DMS53 (cell line): ENCODE measurements at places on chromosomes 1 and 21.

DNA sequence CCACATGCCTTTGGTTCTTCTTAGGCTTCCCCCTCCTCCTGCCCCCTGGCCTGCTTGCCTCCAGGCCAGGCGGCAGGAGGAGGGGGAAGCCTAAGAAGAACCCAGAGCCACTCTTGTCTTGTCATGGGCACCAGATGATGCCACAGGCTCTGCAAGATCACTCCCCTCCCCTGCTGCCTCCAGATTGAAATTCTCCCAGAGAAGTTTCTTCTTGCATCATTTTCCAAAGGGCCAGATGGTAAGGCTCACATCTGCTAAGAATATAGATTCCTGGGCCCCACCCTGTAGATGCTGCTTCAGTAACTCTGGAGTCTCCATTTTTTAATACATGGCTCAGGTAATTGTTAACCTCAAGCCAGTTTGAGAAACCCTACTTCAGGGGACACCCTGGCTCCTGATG is 60.8 kb downstream of the FAM163A start:
- no peak for DNase-seq

- DNase-seq, result no peak
Observed at GRCh38 chr1:31926853-31927660, 11.1 kb downstream of the PTP4A2 start.

DNA sequence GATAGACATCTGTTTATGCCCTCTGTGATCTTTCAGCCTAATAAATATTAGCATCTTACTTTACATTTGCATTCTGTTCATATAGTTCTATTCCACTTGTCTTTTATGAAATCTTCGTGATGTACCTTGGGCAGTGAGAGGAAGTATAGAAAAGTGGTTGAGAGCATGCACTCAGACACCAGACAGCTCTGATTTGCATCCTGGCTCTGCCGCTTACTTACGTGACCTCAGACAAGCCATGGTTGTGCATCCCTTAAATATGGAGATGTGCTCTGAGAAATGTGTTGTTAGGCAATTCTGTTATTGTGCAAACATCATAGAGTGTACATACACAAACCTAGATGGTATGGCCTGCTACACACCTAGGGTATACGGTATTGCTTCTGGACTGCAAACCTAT is 22.9 kb downstream of the OVGP1 start:
- no peak for DNase-seq

- DNase-seq, result no peak
Observed at GRCh38 chr1:53547231-53547790, 88.1 kb downstream of the DMRTB1 start.

DNA sequence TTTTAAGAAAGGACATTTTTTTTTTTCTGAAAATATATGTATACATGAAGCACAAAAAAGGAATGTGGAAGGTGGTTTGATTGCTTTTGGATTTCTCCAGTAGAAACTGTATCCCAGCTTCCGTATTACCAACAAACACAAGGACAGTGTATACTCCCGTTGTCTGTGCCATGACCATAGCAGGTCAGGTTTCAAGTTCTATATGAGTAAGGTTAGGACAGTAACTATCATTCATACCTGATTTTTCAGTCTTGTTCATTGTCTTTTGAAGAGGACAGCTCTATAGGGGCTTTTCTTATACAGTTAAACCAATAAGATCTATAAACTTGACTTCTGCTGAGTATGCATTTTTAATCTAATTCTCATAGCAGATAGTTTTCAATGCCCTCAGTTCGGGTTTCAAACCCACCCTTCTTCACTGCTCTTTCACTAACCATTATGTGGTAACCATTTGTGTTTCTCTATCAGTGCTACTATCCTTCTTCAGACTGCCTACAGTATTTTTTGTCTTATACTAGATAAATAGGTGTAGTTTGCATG is 19.6 kb downstream of the UBAP2L start:
- DNase-seq, result no peak

GRCh38 chr1:59570524-59570923 is 244.2 kb upstream of the HOOK1 start:
- no peak for DNase-seq

DNA sequence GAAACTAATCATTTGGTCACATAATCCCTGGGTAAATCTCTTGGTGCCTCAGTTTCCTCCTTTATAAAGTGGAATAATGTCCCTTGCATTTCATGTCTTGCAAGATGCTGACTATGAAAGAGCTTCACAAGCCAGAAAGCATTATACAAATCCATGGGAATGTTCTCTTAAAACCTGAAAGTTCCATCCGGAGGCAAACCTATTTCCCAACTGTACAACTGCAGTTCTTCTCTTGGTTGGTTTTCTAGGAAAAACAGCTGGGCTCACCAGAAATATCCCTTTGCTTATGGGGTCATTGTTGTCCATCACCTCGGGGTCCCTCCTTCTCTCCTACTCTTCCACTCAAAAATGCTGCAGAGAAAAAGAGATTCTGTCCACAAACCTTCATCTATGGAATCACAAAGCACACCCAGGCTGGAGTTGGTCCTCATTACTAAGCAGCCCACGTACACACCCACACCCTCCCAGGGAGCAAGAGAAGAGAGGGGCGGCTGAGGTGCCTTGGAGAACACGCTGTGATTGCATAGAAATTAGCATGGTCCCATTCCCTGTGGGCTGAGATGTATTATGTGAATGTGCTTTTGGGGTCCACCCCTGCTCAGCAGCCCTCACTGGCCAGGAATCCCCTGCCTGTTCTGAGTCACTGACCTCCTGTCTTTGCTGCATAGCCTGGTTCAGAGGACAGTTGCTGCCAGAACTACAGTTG is 5.0 kb upstream of the PLXNA2 start:
- no peak for DNase-seq

GRCh38 chr21:45910548-45911221 is 70.9 kb upstream of the COL6A1 start:
- DNase-seq, result no peak

GRCh38 chr1:22920734-22921451 is 51.8 kb downstream of the LACTBL1 start:
- DNase-seq, result no peak

- no peak for DNase-seq
Observed at GRCh38 chr1:55249646-55250398, 34.7 kb upstream of the USP24 start.

- DNase-seq, result no peak
Observed at GRCh38 chr1:33089457-33089856, 8.5 kb downstream of the AZIN2 start.

- no peak for DNase-seq
Observed at GRCh38 chr1:44941424-44942324, 44.7 kb downstream of the EIF2B3 start.

DNA sequence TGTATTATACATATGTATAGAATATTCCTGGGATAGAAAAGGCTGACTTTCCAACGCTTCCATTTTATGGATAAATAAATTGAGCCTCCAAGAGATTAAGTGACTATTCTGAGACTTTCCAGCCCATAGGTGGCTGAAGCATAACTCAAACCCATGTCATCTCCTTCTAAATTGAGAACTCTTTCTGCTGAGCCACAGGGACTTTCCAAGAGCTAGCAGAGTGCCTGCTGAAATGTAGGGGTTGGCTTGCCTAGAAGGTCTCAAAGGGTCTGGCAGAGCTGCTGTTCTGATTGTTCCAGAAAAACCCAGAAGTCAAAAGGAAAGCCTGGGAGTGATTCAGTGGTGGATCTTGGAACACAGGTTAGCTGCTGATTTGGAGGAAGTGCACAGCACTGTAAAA is 146.4 kb upstream of the BEND5 start:
- no peak for DNase-seq

DNA sequence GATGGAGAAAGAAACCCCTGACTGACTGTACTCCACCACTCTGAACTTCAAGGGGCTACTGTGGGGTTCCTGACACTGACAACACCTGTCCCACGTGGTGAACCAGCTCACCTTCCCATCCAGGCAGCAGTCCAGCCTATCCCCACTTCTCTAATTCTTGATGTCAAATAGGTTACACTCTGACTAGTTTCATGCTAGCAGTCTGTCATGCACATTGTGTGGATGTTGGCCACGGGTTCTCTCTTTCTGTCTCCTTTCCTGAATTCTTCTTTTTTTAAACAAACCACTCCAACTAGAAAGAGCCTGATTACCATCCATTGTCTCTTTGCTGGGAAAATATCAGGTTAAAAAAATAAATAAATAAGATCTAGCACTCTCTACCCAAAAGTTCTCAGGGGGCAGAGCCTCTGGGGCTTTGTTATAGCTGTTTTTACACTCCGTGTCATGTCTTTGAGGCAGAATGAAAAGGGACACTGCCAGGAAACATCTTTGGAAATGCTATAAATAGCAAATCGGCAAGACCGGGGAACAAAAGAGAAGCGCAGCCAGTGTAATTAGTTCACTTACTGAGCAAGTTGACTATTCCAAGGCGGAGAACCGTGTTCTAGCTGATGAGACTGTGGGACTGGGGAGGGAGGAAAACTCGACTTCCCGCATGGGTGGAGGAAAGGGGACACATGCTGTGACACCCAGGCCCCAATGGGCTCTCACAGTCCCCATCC is 356.1 kb downstream of the OMA1 start:
- DNase-seq, result no peak

DNA sequence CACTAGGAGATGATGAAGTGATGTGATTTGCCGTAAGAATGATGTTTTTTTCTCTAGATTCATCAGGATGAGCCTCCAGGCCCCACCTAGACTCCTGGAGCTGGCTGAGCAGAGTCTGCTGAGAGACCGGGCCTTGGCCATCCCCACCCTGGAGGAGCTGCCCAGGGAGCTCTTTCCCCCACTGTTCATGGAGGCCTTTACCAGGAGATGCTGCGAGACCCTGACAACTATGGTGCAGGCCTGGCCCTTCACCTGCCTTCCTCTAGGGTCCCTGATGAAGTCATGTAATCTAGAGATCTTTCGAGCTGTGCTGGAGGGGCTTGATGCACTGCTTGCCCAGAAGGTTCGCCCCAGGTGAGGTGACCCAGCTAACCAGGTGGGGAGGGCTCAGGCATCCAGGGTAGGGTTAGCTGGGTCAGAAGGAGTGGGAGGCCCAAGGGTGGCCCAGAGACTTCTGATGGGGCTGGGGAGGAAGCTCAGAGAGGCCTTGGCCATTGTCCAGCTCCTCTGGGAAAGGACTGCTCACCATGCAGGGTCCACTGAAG is 1.3 kb downstream of the PRAMEF12 start:
- DNase-seq, result no peak

- no peak for DNase-seq
Observed at GRCh38 chr1:101122452-101123166, 97.0 kb upstream of the DPH5 start.

DNA sequence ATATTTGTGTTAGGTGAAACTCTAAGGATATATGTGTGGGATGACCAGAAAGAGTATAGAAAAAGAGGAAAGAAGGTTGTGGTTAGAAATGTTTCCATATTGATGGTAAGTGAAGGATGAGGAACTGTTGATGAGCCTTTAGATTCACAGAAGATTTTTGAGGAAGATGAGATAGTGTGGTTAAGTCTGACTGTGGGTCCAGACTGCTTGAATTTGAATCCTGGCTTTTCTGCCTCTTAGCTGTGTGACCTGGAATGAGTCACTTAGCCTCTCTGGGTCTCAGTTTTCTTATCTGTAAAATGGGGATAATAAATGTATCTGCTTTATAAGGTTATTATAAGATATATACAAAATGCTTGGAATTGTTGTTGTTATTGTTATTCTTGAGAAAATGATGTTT is 27.5 kb downstream of the RGL1 start:
- DNase-seq, result no peak

- DNase-seq, result no peak
Observed at GRCh38 chr1:245370175-245370825, 215.5 kb downstream of the KIF26B start.

GRCh38 chr1:165279882-165280281 is 76.6 kb downstream of the LMX1A start:
- DNase-seq, result no peak

GRCh38 chr21:30953605-30954004 is 72.2 kb upstream of the KRTAP11-1 start:
- DNase-seq, result no peak
